ENCODE measurements at places on chromosomes 7 and 10.

DNA sequence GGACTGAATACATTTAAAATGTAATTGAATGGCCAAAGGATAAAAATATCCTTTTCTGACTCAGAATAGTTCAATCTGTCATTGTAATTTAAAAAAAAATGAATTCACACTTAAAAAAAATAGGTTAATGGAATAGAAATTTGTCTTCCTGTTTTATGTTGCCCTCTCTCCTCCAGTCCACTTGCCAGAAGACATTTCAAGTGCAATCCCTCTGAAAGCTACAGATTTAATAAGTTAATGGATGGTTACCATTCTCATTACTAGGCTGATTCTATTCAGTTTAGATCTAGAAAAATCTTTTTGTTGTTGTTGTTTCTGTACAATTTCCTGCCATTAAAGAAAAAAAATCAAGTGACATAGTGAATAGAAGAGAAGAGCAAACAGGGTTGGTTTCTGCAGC lies 142.9 kb downstream of the SKAP2 start:
- no peak for DNase-seq

GRCh38 chr7:53306846-53307245 lies 271.4 kb downstream of the POM121L12 start:
- DNase-seq, result no peak

DNA sequence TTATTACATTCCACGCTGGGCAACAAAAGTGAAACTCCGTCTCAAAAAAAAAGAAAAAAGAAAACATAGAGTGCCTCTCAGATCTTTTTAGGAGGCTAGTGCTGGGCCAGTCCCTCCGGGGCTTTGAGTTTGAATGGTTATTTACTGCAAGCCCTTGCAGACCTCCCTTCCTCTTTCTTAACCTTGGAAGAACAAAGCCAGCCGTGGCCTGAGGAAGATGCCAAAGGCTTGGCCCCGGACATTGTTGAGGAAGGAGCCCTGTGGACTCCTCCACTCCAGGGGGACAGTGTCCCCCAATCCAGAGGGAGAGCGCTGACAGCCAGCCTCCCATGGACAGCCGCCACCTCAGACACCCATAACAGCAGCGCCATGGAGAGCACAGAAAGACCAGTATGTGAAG lies 5.0 kb downstream of the TSPAN33 start:
- DNase-seq, result no peak

- DNase-seq, result no peak
Measured at GRCh38 chr10:13693783-13694700, 107.3 kb downstream of the PRPF18 start.

GRCh38 chr7:20439416-20440185 lies 108.9 kb downstream of the ITGB8 start:
- no peak for DNase-seq

DNA sequence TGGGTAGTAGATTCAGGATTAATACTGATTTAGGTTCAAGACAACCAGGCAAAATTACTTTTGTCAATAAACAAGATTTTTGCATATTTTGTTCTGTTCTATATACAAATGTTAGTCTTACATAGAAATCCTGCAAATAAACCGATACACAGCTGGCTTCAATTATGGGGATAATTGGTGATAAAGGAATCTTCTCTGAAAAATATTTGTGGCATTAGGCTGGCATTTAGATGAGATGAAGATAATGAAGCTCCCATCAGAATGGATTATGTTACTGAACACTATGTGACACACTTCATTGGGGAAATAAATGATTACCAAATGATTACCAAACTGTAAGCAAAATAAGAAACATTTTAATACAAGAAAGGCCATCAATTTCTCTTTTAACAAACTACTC lies 65.8 kb downstream of the NT5C2 start:
- DNase-seq, result no peak

GRCh38 chr7:91603707-91604106 lies 276.8 kb downstream of the MTERF1 start:
- no peak for DNase-seq

DNA sequence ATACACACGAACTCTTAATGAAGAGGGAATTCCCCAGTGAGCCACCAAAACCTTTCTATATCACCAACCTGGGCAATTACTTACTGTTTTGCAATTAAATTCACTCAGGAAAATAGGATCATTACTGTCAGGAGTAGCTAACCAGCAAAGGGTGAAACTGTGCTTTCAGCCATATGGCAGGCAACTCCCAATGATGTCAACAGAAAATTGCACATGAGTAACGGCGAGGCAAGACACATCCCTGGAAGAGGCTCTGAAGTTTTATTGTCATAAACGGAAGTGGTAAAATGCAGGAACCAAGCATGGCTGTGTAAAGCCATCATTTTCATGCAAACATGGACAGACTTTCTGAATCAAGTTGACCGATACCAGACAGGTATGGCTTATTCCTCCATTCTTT lies 548.9 kb upstream of the AUTS2 start:
- DNase-seq, result no peak

DNA sequence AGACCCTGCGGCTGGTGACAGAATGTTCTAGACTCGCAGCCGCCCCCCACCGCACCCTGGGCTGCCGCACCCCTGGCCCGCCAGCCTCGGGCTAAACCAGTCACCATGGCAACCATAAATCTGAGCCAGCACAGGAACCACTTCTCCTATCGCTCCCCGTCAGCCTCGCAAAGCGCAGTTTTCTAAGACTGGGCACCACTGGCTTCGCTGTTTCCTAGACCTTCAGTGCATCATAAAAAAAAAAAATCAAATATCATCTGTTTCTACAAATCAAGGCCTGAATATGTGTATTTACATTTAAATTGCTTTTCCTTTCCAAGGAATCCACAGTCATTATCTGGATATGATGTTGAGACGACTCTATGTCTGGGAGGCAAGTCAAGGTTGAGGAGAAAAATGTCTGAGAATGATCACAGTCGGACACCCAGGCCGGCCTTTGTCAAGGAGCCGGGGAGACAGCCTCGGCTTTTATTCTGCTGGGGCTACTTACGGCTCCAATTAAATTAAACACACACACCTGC lies 99.9 kb downstream of the PTPRN2 start:
- DNase-seq, result no peak

DNA sequence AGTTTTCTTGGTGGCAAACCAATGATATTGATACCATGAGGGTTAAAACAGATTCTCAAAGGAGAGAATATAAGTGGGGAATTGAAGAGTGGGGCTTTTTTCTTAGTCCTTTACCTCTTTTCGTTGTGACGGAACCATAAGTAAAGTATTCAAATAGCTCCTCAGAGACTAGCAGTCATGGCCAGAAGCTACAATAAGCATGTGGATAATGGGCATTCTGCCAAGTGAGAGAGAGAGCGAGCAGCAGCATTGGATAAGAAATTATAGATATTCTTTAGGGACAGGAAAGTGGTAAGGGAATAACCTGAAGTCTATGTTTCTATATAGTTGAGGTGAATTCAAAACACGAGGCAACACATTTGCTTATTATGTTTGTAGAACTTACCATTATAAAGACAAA lies 235.1 kb downstream of the SEMA3E start:
- no peak for DNase-seq

DNA sequence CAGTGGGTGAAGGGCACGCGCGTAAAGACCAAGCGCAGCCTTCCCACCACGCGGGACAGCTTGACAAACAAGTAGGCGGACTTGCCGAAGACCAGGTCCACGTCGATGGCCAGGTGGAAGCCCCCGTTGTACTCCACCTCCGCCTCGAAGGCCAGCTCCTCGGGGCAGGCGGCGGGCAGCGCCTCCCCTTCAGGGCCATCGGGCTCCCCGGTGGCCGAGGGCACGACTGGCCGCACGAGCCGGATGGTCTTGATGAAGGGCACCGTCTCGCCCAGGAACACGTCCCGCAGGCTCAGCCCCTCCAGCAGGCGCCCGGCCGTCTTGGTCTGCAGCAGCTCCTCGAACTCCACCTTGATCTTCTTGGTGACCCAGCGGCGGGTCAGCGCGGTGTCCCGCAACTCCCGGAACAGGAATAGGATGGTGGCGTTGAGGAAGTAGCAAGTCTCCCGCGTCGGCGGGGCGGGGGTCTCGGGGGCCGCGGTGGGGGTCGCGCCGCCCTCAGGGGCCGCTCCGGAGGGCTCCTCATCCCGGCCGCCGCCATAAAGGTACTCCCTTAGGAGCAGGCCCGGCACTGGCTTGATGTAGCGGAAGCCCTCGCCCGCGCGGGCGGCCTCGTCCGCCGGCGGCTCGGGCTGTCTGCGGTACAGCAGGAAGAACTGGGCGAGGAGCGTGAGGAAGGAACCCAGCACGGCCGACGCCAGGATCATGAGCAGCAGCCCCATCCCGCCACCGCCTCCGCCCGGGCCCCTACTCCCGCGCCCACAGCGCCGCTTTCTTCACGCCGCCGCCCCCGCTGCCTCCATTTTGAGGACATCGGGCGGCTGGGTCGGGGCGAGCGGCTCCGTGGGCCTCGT lies 507 bp downstream of the PDZD8 start:
- DNase-seq, result peak; percentile 25

DNA sequence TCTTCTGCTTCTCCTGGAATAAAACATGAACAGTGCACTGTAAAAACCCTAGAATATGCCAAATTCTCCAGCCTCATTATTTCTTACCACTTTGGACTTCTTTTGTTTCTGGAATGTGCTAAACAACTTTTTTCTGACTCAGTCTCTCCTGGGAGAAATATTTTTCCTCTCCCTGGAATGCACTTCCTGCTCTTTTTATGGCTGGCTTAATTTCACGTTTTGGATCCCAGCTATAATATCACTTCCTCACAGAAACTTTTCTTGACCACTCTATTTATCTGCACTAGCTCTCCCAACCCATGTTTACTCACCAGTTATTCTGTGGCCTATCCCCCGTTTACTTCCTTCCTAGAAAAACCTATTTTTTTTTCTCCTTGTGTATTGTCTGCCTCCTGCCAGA lies 26.7 kb downstream of the ABCB5 start:
- no peak for DNase-seq

GRCh38 chr10:18456984-18457383 lies 194.4 kb downstream of the NSUN6 start:
- no peak for DNase-seq

DNA sequence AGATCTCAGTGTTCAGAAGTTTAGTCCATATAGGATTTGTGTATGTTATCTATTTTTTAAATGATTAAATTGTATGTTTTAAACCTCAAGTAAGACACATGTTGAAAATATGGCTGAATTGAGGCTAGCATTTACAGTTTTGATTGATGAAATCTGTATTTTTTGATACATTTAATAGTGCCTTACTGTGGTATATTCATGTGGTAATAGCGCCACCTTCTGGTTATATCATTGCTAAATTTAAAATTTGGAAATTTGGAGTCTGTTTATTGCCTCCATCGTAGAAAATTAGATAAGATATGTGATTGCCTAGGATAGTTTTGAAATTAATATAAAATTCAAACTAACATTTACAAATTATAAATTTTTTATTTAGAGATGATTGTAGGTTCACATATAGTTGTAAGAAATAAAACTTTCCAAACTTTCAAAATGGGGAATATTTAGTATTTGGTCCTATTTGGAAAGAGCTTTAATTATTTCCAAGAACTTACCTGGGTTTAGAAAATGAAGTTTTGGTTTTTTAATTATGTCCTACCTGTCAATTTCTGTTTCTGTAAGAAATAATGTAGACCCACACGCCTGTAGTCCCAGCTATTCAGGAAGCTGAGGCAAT lies 19.1 kb upstream of the ARMS2 start:
- DNase-seq, result peak; percentile 24

GRCh38 chr10:10734356-10735064 lies 283.2 kb upstream of the CELF2 start:
- no peak for DNase-seq

DNA sequence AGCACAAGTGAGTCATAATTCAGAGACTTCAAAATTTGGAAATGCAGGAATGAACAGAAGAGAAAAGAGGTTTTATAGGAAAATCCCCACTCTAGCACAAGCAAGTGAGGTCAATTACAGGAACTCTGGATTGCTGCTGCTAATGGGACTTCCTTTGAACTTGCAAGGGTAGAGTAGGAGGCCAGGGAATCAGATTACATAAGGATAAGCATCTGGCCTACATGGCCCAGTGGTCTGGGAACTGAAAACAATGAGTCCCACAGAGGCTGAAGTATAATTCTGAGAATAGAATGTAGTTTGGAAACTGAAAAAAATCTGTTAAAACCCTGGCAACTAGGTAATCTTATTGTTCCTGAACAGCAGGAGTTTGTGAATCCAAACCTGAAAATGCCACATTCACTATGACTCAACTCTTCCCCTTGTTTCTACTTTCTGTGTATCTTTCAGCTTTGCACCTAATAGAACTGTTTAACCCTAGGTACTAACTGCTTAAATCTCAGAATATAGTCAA lies 66.5 kb downstream of the CTNNA3 start:
- no peak for DNase-seq

GRCh38 chr7:91503934-91504555 lies 239.8 kb downstream of the FZD1 start:
- no peak for DNase-seq

DNA sequence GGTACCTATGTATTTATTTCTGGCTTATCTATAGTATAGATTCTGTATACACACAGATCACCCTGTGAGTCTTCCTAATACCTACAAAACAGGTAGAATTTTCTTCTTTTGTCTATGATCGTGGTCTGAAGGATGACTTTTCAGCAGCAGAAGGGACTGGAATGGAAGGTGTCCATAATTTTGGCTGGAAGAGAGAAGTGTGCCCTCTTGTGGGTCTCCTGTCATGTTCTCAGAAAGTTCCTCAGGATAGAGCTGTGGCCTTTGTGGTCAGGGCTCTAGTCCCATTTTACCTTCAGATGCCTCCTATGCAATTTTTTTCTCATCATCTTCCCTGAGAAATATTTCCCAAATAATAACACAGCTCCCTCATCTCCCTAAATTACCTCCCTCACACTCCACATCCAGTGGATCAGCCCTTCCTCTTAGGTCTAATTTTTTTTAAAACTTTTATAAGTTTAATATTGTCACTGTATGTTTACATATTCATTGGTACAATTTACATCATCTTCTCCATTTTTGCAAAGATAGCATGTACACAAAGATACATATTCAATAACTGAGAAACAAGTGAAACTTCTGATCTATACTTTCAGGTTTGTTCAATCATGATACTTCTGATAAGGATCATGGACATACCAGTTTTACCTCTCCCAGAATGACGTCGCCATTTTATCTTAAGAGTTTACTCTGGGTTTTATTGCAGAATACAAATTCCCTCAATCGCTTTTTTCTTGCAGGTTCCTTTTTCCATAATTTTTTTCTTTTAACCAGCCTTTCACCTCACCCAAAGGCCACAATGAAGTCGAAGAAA lies 112.7 kb downstream of the REEP3 start:
- no peak for DNase-seq

DNA sequence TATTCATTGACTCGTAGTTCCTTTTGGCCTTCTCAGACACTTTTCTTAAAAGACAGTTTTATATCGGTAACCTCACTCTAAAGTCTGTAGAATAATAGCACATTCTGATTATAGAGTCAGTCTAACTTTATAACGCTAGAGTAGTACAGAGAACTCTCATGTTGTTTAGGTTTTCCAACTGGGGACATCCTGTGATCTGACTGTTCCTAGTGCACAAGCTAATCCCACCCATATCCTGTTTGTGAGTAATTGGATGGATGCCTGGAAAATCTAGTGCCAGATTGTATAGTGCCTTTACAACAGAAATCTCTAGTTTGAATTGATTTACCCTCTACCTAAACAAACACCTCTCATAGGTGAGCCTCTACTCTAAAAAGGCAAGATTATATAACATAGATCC lies 107.4 kb downstream of the ZEB1 start:
- DNase-seq, result no peak

GRCh38 chr10:117159390-117159789 lies 21.3 kb upstream of the VAX1 start:
- DNase-seq, result no peak

- no peak for DNase-seq
Measured at GRCh38 chr7:3888096-3888495, 587.0 kb downstream of the SDK1 start.
